Spinal cord (tissue), 10 donors: ENCODE measurements at places on chromosomes 5 and 9. TPM values are rescaled to one million over a fixed set of nuclear protein-coding genes. Genes with fewer than 3 reads are reported as not detected.

NTRK2 gene
- total RNA-seq = 185 TPM

ABLIM3 gene
- total RNA-seq = 40.7 TPM

FCN2 gene
- not detected for total RNA-seq

DNA sequence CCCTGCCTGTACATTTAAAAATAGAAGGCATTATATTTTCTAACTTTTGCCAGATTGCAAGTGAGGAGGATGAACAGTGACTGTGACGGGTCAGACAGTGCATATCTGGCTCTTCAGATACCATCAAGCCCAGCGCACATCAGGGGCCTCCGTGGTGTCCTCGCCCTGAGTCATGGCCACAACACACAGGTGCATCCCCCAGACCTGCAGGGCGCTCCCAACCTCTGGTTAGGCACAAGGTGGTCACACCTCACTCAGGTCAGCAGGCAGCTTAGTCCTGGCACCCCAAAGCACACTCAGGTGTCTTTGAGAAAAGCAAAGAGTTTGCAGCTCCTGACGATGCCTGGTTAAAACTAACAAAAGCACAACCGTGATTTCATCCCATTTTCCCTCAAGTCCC lies 28.6 kb downstream of the IRX2 start:
- H3K4me3 ChIP-seq = no peak overlapping the region
- H3K27me3 ChIP-seq = peaks cover 4% of the 10 kb centered on the region
- no peak for DNase-seq
- no peaks in the 10 kb centered on the region for H3K4me1 ChIP-seq

DNA sequence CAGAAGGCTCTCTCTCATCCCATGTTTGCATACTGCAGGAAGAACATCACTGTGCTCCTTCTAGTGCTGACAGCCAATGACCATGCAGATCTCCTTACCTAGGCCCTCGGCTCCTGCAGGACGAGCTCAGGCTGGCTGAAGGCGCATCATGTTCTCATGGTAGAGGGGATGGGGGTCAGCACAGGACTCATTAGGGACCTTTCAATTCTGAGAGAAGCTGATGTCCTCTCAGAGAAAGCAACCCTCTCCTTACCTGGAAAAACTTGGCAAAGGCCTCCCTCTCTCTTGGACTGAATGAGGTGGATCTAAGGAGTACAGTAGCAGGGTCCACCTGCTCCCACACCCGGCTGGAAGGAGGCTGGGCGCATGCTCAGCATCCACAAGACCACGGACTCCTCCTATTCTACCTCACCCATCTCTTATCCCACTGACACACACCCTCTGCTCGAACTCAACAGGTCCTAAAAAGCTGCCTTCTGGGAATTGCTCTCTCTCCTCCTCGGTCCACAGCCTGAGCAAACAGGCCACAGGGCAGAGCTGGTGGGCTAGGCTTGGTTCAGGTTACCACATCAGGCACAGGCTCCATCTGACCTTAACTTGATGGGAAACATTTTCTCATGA lies 2.9 kb downstream of the IPPK start:
- DNase-seq = no peak
- H3K27me3 ChIP-seq = no peaks in the 10 kb centered on the region
- no peak overlapping the region for H3K27ac ChIP-seq
- H3K4me1 ChIP-seq = peaks cover 35% of the 10 kb centered on the region

DNA sequence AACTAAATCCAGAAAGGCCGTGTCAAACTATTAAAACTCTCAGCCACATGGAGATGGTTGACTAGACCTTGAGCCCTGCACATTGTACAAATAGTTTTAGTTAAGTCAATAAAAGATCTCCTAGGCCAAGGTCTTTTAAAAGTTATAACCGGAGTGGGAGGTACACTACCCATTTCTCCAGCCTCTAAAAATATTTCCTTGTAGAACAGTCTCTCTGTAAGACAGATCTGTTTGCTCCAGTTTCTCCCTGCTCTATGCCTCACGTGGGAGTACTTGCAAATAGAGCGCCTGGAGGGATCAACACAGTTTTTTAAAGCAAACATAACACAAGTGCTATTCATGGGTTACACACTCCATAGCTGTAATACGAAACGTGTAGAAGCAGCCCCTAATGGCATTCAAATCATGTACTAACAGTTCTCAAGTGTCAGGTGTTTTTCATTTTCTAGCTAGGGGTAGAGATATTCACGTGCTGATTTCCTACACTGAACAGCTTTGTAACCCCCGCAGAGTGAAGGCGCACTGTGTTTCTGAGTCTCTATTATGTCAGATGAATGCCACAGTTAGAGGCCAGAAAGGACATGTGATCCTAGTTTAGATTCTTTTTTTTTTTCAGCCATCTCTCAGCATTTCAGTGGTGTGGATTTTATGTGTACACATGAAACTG lies 703.4 kb upstream of the GRAMD2B start:
- no peaks in the 10 kb centered on the region for H3K27me3 ChIP-seq
- peak overlapping the region; percentile 80 for H3K27ac ChIP-seq
- H3K36me3 ChIP-seq = no peaks in the 10 kb centered on the region
- no peak overlapping the region for H3K4me3 ChIP-seq
- no peaks in the 10 kb centered on the region for H3K4me1 ChIP-seq

GRCh38 chr5:154222414-154222813 lies 31.9 kb downstream of the GALNT10 start:
- DNase-seq = no peak
- no peak overlapping the region for H3K4me3 ChIP-seq
- peaks cover 3% of the 10 kb centered on the region for H3K36me3 ChIP-seq
- H3K27me3 ChIP-seq = no peaks in the 10 kb centered on the region
- H3K27ac ChIP-seq = no peak overlapping the region

GRCh38 chr9:6229619-6230018 lies 14.0 kb downstream of the IL33 start:
- no peak overlapping the region for H3K27ac ChIP-seq
- no peaks in the 10 kb centered on the region for H3K27me3 ChIP-seq
- no peaks in the 10 kb centered on the region for H3K4me1 ChIP-seq
- DNase-seq = no peak

- no peak overlapping the region for H3K4me3 ChIP-seq
- no peak for DNase-seq
- no peaks in the 10 kb centered on the region for H3K27me3 ChIP-seq
- no peaks in the 10 kb centered on the region for H3K4me1 ChIP-seq
- no peak overlapping the region for H3K27ac ChIP-seq
These were observed 173.0 kb downstream of the WDR70 start for GRCh38 chr5:37552161-37552560.
